ENCODE measurements at places on chromosomes 7 and 10.

GRCh38 chr10:112092519-112092918 lies 91.0 kb downstream of the GPAM start:
- DNase-seq, result no peak

DNA sequence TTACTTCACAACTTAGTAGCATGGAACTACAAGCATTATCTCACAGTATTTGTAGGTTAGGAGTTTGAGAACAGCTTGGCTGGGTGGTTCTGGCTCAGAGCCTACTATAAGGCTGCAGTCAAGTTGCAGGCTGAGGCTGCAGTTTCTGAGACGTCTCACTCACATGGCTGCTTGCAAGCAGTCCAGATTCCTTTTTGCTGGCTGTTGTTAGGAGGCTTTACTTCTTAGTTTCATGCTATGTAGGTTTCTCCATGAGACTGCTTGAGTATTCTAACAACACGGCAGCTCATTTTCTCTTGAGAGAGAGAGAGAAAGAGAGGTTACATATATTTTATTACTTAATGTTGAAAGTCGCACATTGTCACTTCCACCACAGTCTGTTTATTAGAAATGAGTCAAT lies 1073.9 kb downstream of the NXPH1 start:
- DNase-seq, result no peak

- no peak for DNase-seq
These were observed 892.0 kb upstream of the AUTS2 start for GRCh38 chr7:68706291-68706690.

GRCh38 chr10:62693306-62693705 lies 111.2 kb upstream of the ADO start:
- no peak for DNase-seq

All from left cardiac atrium (tissue), 4 donors.